ENCODE measurements at places on chromosomes 11 and 22.

- no peak for DNase-seq
These were observed 5.4 kb downstream of the HINFP start for GRCh38 chr11:119126675-119127268.

GRCh38 chr11:43354311-43354710, 4.4 kb upstream of the TTC17 start:
- no peak for DNase-seq

- no peak for DNase-seq
These were observed 56.8 kb upstream of the GRIA4 start for GRCh38 chr11:105553025-105553424.

GRCh38 chr11:9357041-9357440, 27.4 kb upstream of the IPO7 start:
- no peak for DNase-seq

DNA sequence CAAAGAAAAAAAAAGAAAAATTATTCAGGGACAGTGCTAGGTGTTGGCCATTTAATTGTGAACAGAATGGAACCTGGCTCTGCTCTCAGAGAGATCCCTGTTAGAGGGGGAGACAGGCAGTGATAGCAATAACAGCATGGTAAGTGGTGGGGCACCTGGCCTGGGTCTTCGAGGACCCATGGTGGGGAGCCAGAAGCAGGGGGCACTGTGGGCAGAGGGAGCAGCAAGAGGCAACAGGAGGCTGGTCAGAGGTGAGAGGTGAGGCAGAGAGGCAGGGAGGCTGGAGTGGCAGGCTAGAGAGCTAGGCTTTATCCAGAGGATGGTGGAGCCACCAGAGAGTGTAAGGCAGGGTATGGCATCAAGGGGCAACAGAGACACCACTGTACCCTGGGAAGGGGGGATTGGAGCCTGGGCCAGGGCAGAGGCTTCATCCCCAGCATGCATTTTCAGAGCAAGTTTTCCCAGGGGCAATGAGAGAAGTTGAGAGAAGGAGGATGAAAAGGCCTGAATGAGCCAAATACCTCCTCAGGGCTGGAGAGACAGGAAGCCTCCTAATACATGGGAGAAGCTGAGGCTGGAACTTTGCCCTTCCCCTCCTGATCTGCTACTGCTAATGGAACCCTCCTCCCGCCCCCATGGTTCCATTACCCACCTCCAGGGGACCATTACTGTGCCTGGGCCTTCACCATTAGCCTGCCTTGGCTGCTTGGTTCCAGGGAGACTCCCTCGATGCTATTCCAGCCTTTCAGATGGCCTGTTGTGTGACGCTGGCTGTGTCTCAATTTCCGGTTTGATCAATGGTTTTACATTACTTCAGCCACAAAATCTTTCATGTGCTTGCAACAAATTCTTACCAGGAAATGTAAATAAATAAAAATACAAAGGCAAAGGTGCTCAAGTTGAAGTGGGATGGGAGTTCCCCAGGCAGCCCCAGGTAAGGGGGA, 2.6 kb upstream of the P2RY2 start:
- no peak for DNase-seq

GRCh38 chr22:24695060-24695459, 79.5 kb downstream of the PIWIL3 start:
- no peak for DNase-seq
